ENCODE measurements at places on chromosomes 13 and 19.

DNA sequence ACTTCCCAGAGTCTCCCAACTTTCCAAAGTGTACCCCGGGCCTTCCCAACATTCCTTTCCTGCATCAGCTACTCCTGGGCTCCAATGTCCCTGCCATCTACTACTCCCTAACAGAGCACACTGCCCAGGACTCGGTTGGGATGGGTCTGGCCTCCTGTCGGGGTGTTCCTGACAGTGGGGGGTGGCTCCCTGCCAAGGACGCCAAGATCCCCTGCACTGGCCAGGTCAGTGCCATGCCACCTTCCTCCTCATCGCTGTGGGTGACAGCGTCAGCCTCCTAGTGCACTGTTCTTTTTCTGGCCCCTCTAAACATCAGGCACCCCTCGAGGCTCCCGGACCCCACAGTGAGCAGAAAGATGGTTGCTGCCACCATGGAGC, 13.8 kb downstream of the EPS15L1 start:
- DNase-seq = no peak

GRCh38 chr19:47152205-47152604, 21.6 kb downstream of the SAE1 start:
- no peak for DNase-seq

DNA sequence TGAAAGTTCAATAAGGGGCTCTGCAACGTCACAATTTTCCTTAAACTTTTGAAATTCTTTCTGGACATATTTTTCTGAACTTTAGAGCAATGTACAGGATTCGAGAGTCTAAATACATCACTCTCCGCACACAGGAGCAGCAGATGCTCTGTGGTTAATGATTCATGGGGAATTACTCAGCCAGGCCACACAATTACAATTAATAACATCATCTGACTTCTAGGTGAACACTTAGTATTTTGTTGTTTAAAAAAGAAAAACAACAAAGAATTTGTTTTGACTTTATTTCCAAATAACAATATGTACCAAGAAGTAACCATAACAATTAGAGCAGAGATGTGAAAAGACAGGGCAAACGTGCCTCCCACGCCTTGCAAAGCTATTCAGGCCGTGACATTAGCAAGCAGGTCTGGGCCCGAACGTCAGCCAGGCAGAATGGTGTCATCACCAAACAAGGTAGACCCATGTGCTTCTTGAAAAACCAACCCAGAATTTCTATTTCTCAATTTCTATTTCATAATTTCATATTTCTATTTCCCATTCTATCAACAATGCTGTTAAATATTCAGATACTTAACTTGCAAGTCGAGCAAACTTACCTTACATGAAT, 236.3 kb downstream of the COL4A1 start:
- no peak for DNase-seq

- DNase-seq = peak; percentile 39
Measured at GRCh38 chr13:30572859-30573275, 44.9 kb upstream of the USPL1 start.

- DNase-seq = no peak
Measured at GRCh38 chr13:30963791-30964190, 31.3 kb downstream of the TEX26 start.

DNA sequence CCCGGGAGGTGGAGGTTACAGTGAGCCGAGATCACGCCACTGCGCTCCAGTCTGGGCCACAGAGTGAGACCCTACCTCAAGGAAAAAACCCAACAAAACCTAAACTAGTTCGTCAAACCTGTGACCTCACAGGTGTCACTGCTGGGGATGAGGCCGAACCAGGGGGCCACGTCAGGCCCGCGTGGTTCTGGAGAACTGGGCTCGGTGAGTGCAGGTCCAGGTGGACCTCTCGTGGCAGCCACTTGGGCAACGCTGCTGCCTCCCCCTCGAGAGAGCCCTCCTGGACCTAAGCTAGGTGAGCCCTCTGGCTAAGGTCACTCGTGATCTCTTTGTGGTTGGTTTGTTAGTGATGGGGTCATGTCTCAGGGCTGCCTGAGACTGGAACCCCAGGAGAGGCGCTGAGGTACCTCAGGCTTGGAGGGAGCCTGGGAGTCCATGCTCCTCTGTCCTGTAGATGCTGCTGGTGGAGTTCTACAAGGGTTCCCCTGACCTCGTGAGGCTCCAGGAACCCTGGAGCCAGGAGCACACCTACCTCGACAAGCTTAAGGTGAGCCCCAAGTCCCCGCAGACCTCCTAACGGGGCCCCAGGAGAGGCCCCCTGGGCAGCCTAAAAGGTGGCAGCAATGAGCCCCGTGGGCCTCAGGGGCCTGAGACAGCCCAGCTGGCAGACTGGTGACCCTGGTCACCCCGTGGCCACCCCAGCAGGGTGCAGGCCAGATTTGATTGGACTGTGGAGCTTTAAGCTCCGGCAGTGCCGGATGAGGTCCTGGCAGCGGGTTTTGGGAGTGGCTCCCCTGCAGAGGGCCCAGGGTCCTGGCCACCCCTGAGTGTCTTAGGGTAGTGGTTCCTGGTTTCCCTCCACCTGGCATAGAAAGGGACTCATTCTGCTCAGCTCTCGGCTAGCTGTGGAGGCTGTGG, 15.6 kb downstream of the MPND start:
- no peak for DNase-seq

- peak; percentile 49 for DNase-seq
Measured at GRCh38 chr13:28492569-28493367, 2.2 kb downstream of the FLT1 start.

DNA sequence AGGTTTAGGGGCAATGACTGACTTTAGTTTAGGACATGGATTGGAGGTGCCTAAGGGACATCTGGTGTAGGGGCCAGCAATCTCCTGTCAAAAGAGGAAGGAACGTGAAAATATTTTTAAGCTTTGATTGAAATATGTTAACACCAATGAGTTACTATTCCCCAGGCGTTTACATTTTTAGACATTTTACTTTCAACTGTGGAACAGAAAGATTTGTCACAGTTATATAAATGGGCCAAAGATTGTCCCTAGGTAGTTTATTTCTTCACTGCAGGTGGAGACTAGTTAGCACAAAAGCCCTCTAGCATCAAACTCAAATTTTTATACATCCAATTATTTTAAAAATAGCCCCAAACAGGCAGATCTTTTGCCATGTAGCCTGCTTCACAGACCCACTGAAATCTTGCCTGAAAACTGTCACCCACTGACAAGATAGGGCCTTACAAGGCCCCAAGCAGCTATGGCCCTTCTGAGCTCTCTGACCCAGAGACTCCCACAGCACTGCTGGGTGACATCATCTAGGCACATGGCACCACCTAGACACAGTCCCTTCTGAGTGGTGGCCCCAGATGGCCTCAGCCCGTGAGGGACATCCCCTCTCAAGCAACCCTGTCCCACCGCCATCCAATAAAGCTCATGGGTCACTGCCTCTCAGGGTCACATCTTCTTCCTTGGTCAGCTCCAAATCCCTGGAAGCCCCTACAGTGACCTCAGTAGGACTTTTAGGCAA, 64.8 kb upstream of the DOCK9 start:
- no peak for DNase-seq

DNA sequence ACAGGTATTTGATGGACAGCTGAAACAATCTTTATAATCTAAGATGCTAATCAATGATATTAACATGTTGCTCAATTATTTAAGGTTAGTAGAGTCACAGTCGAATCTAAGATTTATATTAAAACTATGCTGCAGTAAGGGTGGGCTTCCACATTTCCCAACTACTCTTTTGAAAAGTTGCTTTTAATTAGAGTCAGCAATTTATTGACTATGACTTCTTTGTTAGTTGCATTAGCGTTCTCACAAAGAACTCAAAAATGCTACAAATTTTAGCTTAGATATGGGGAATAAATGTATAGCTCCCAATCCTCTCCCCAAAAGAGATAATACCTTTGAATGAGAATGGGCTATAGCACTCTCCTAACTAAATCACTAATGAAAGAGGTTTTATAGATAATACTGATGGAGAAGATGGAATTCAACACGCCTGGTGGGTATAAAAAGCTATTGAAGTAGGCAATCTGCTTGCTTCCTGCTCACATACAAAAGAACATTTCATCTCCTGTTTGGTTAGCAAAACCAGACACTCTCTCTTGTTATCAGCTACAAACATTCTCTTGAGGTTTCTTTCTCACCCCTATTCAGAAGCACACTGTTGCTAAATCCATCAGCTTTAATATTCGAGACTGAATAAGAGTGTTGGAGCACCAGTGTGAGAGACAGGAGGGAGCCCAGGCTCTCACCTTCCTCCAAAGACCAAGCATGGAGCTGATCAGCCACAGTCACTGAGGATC, 2.4 kb upstream of the FLT1 start:
- no peak for DNase-seq

DNA sequence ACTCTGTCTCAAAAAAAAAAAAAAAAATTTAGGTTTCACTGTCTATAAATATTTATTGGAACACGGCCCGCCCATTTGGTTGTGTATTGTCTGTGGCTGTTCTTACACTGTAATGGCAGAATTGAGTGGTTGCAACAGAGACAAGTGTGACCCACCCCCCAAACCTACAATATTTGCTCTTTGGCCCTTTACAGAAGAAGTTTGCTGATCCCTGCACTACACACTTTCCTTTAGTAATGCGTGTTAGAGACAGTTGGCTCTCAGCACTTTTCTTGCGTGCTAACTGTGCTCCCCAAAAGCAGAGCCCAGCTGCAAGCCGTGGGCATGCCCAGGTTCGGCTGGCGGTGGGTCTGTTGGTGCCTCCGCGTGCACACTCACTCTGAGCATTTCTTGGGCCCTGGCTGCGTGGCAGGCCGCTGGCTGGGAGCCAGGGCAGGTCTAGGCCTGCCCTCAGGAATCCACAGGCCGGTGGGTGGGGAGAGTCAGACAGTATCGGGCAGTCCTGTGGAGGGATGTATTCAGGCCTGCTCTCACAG, 72.6 kb downstream of the SIPA1L3 start:
- DNase-seq = no peak

DNA sequence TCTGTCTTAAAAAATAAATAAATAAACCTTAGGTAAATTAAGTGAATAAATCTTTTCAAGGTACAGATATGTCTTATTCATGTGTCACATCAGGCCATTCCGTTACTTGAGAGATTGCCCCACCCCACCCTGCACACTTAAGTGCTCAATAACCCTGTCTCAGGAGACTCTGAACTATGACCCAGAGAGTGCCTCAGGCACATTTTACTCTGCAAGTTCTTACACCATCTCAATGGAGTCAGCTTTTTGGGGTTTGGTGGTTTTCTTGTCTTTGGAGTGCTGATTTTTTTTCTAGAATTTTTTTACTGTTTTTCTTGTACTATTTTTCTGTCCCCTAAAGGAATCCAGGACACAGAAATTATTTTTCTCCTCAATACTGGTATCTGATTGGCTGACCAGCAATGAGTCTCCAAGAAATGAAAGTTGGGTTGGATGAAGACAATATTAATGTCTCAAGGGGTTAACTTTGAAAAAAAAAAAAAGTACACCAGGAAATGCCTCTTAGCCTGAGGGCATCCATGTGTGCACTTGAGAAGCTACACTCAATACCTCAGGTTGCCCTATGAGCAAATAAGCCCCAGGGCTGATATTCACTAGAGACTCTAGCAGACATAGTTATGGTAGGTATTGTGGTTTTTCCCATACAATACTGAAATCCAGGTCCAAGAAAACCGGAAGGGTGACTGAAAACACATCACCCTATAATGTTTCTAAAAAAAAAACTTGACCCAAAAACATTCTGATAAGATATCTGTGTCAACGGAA, 114.6 kb upstream of the ZNF91 start:
- no peak for DNase-seq

- DNase-seq = no peak
Measured at GRCh38 chr19:2127758-2128157, 23.6 kb downstream of the AP3D1 start.

- no peak for DNase-seq
Measured at GRCh38 chr19:51565583-51565982, 5.5 kb upstream of the ZNF175 start.

DNA sequence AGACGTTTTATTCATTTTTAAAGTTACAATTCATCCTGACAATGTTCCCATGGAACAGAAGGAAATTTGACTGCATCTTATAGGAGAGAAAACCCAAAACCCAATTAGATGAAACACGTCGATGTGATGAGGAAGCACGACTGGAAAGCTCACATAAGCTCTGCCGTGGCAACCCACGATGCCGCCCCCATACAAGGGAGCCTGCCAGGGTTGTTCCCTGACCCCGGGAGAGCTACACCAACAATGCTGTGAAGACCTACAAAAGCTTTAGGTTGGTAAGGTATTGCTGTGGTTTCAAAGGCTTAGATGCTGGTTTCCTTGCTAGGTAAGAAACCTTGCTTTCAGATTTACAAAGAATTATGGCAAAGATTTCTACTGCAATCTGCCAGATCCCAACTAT, 393.1 kb downstream of the KLF12 start:
- DNase-seq = peak; percentile 19

GRCh38 chr13:74090397-74090796, 43.8 kb downstream of the KLF12 start:
- no peak for DNase-seq

DNA sequence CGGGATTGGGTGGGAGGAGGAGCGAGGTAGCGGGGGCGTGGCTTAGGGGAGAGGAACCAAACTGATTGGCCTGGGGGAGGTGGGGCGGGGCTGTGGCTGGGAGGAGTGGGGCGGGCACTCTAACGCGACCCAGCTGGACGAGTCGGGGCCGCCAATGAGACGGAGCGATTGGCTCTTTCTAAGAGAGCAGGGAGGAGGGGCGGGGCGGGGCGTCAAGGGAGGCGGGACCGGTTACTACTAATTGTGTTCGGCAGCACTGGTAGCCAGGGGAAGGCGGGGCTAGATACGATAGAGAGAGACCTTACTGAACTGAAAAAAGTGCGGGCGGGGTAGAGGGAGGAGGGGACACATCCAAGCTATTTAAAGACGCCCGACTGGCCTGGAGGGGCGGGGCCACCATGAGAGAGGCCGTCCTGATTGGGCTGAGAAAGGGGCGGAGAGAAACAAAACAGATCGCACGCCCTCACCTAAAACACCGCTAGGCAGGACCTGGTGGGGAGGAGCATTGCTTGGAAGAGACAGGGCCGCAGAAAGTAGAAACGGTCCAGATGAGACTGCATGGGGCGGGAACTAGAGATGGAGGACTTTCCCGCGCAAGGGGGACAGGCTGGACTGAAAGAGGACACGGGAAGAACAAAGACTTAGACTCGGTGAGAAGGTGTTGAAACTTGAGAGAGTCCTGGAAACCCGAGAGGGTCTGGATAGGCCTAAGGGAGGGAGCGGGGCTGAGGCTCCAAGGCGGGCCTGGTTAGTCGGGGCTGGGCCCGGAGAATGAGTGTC, at the start of gene KCNC3:
Gene KCNC3, minus strand, starts transcription at position 232 of the 780 bp plus-strand sequence. CDS start 295 bp downstream, outside the sequence.
- peak; percentile 87 for DNase-seq

DNA sequence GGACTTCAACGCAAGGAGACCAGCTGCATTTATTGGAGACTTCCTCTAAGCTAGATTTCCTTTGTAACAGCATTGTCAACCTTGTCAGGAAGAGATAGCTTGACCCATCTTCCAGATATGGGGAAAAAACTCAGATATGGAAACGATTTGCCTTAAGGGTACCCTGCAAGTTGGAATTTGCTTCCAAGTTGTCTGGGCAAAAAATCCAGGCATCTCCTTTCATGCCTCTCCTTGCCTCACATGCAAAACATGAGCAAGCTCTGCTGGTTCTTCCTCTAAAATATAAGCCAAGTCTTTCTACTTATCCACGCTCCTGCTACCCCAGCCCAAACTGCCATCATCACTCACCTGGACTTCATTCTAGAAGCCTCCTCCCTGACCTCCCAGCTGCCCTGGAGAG, 6.4 kb upstream of the DNMT1 start:
- DNase-seq = no peak

GRCh38 chr13:28426381-28426780, 68.5 kb downstream of the FLT1 start:
- DNase-seq = no peak

Data from CD4-positive, alpha-beta T cell treated with Interleukin-17A for 4 hours (primary cell).